Activated CD4-positive, alpha-beta T cell treated with anti-CD3 and anti-CD28 coated beads, Interleukin-2, Interleukin-6, amounts not matched to agents 100 ng/mL and 50 ng/mL, durations not matched to agents 16 hours and 8 hours (primary cell): ENCODE measurements at places on chromosomes 7 and 10.

GRCh38 chr10:1860351-1860750 is 123.0 kb upstream of the ADARB2 start:
- DNase-seq = no peak

- DNase-seq = no peak
Observed at GRCh38 chr7:8908889-8909288, 475.5 kb downstream of the NXPH1 start.

DNA sequence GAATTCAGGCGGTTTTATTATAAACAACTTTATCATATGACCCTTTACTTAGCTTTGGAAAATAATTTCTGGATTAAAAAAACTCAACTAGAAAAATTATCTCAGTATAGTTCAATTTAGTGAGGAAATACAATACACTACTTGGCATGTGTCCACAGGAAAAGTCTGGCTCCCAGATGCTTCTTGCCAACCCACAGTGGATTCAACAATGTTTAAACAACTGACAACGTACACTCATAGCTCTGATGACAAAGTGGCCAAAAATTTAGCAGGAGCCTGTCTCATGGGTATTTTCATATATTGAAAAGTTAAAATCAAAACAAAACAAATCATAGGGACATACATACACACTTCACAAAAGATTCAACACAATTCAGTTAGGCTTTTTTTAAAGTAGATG is 158.8 kb downstream of the SKAP2 start:
- DNase-seq = no peak

- DNase-seq = no peak
Observed at GRCh38 chr7:74337926-74338325, 48.7 kb downstream of the CLIP2 start.

DNA sequence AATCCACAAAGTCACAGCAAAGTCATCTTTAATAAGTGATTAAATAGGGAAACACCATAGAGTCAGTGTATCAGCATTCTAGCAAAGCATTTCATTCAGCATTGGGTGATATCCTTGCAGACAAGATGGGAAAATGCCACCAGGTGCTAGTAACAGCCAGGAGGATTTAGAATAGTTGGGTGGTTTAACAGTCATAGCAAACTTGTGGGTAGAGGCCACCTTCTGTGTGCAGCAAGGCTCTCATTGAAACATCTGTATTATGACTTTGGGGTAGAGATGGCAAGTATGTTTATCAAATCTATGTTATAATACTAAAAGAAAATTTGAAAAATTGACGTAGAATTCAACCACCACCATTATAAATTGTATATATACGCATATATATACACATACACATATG is 26.4 kb upstream of the ADO start:
- peak; percentile 40 for DNase-seq

GRCh38 chr10:15472431-15473395 is 101.6 kb upstream of the FAM171A1 start:
- DNase-seq = no peak

DNA sequence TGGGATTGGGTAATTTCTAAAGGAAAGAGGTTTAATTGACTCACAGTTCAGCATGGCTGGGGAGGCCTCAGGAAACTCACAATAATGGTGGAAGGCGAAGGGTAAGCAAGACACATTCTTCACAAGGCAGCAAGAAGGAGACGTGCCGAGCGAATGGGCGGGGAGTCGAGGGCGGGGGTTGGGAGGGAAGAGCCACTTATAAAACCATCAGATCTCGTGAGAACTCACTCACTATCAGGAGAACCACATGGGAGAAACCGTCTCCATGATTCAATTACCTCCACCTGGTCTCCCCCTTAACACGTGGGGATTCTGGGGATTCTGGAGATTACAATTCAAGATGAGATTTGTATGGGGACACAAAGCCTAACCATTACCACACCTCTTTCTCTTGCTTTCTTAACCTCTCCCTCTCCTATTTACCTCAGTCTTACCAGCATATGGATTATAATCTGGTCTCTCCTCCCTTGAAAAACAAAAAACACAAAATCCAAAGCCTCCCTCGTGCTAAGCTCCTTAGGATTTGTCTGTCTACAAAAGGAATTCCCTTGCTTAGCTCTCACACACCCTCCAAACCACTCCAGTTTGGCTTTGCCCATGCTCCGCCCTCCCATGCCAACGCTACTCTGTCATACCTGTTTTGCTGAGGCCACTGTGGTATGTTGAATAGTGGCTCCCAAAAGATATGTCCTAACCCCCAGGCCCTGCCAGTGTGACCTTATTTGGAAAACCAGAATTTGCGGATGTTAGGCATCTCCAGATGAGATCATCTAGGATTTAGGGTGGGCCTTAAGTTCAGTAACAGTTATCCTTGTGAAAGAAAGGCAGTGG is 19.6 kb upstream of the EFCAB10 start:
- no peak for DNase-seq

- DNase-seq = no peak
Observed at GRCh38 chr7:7054252-7054830, 128.0 kb upstream of the C1GALT1 start.

DNA sequence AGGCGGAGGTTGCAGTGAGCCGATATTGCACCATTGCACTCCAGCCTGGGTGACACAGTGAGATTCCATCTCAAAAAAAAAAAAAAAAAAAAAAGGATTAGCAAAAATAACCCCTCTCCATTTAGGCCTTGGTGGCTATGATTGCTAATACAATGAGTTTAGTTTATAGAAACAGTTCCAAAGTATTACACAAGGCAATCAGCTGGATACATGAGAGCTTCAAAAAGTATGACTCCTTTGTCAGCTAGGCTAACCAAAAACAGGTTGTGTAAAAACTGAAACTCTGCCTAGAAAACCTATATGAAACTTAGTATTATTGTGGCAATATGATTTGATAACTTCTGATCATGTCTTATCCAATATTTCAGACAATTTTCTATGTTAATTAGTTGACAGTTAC is 57.2 kb downstream of the SUGCT start:
- DNase-seq = no peak

DNA sequence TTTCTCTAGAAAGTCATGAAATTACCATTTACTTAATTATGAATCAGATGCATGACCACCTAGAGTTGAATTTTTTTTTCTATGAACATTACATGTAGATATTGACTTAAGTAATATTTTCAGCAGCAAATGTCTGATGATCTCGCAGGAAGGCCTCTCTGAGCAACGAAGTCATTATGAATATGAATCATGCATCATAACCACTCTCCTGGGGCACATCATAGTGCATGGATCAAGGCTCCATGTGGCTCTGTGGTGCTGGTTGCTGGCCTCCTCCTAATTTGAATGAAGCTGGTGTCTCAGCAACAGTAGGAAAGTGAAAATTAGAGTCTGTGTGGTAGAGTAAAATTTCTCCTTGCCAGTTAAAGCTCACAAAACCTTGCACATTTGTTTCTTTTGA is 121.4 kb upstream of the INHBA start:
- DNase-seq = peak; percentile 4

DNA sequence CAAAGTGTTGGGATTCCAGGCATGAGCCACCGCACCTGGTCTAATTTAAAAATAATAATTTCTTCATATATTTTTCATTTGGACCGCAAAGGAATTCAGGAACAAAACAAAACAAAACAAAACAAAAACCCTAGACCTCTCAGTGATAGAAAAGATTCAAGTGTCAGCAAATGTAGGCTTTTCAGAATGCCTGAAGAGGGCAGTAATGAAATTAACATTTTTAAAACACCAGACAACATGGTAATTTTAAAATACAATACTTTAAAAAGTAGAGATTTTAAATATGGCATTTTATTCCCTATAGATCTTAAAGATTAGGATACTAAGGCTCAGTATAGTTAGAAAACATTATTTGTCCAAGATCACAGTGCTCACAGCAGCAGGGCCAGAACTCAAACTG is 36.6 kb downstream of the DNMBP start:
- no peak for DNase-seq
